ENCODE measurements at places on chromosomes 3 and 15. TPM values are rescaled to one million over a fixed set of nuclear protein-coding genes. Genes with fewer than 3 reads are reported as not detected.

GRCh38 chr3:57544181-57545125 is at the start of gene DNAH12:
Gene DNAH12 (minus strand): TSS chr3:57544344. CDS start chr3:57542870, 1,474 bp downstream.
- no peak for DNase-seq

The ATP2B2 gene
- not detected for total RNA-seq

DNA sequence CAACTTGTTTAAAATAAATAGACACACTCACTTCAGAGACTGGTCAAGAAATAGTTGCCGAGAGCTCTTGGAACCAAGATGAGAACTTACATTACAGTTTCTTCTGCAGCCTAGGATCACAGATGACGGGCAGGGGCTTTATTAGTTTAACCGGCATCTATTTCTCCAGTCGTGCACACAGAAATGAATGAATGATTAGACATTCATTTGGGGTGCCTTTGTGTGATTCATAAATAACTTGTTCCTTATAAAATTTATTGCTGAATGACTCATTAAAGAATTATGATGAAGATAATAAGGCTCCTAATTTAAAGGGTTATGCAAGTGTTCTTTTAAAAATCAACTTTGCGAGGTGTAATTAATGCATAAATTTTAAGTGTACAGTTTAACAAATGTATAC is 20.8 kb downstream of the NFKBIZ start:
- DNase-seq: no peak

GRCh38 chr3:154559623-154560022 is 129.6 kb upstream of the GPR149 start:
- DNase-seq: no peak
